Activated CD4-positive, alpha-beta T cell treated with anti-CD3 and anti-CD28 coated beads, Interleukin-2, amount 50 U/mL, for 16 hours (primary cell): ENCODE measurements at places on chromosomes 7 and 10.
A peak's percentile ranks its signal among the peaks of the same experiment; 100 is the strongest.

GRCh38 chr10:124288486-124288885 is 130.2 kb downstream of the OAT start:
- DNase-seq = no peak

DNA sequence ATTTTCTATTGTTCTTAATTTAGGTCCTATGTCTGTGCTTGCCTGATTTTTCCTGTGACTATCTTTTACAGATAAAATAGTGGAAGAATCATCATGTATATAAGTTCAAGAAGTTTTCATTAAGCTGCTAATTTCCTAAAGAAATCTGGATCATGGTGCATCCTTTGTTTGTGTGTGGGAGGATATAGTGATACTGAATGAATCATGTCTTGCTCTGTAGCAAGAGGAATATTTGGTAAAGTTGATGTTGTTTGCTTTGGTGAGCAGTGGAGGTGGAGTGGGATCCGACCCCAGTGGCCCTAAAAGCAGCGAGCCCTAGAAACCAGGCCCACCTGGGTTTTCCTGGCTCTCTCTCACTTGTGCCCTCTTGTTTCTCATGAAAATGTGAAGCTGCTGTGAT is 83.7 kb downstream of the CCNY start:
- DNase-seq = no peak

- DNase-seq = no peak
Observed at GRCh38 chr10:2874963-2875362, 192.4 kb upstream of the PFKP start.

GRCh38 chr7:18574676-18575075 is 79.1 kb downstream of the HDAC9 start:
- DNase-seq = no peak

DNA sequence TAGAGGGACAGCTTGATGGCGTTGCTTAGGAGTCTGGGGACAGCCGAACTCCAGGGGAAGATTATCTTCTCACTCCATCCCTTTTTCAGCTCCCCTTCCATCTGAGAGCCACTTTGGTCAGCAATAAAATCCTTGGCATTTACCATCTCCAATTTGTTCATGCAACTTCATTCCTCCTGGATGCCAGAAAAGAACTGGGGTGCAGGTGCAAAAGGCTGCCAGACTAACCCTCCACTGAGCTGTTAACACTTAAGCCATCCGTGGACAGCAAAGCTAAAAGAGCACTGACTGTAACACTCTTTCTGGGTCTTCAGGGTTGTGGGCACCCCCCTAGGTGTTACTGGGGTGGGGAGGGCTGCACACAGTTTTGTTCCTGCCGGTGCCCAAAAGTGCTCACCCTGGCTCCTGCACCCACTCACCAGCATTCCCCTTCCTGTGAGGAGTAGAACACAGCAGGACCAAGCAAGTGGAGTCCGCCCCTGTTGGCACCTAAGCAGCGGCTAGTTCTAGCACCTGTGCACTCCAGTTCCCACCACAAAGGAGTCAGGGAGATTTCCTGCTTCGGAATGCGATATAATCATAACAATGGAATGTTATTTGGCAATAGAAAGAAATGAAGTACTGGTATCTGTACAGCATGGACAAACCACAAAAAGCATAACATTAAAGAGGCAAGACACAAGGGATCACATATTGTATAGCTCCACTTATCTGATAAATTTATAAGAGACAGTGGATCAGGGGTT is 95.1 kb downstream of the NPY start:
- DNase-seq = no peak

DNA sequence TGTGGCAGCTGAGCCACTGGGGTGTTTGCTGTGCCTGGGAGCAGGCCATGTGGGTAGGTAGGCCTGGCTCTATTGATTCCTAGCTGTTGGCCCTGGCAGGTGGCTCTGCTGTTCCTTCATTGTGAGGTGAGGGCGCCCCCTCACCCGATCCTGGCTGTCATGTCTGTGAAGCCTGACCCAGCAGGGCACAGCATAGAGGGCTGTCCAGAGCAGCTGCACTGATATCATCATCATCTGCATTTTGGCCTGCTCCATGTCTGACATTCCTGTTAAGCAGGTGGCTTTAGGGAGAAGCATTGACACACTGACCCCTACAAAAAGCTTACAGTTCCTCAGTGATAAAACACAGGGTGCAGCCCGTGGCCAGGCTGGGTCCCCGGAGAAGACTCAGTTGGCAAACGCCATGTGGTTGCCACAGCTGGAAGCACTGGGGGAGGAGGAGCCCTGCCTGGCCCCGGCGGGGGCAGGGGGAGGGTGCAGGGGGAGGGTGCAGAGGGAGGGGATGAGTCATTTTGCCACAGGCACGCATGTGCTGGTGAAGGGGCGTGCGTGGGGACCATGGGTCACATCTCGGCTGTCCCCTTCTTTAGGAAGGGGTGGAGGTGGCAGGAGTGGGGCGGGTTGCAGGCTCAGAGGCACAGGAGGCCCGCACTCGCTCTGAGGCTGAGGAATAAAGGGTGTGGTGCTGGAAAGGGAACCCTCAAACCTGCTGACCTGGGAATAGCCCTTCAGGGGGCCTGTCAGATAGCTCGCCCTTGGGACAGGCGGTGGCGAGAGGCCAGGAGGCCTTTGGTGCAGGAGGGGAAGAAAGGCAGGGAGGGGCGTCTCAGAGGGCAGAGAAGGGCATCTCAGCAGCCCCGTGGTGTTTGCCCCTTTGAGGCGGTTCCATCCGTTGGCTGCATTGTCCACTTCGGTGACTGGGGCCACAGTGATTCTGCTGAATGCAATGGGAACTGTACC is 31.6 kb downstream of the IKZF1 start:
- peak; percentile 92 for DNase-seq

DNA sequence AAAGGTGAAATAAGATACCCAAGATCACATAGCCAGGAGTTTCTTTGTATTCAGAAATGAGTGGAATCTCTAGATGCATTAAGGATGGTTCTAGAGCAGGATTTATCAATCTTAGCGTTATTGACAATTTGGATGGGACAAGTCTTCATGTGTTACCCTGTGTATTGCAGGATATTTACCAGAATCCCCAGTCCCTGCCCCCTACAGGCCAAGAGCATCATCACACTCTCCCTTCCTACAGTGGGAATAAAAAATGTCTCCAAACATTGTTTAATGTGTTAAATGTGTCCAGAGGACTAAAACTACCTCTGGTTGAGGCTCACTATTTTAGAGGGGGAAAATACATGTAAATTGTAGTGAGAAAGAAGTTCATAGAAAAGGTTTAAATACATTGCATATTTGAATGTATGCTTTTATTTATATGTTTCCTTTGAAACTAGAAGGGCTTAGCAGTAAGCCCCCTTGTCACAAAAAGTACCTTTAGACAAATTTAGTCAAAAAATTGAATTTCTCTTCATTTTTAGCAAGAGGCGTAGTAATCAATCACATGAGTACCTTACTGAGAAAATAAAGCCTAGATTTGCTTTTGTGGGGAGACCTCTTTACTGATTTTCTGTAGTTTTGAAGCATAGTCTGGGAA is 141.2 kb downstream of the MLLT10 start:
- peak; percentile 35 for DNase-seq

- no peak for DNase-seq
Observed at GRCh38 chr10:124318811-124319210, 99.9 kb downstream of the OAT start.

GRCh38 chr7:1755783-1756625 is 85.9 kb downstream of the ELFN1 start:
- DNase-seq = no peak

DNA sequence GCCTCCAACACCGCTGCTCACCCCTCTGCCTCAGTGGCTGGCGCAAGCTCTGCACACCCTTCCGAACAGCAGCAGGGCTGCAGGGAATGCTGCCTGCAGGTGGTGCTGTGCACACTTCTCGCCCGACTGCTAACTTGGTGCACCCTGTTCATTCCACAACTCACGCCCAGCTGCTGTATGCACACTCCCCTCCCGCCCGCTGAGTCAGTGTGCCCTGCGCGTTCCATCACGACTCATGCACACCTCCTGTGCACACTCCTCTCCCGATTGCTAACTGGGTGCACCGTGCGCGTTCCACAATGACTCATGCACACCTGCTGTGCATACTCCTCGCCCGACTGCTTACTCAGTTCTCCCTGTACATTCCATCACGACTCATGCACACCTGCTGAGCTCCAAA is 21.5 kb downstream of the ADARB2 start:
- peak; percentile 8 for DNase-seq

DNA sequence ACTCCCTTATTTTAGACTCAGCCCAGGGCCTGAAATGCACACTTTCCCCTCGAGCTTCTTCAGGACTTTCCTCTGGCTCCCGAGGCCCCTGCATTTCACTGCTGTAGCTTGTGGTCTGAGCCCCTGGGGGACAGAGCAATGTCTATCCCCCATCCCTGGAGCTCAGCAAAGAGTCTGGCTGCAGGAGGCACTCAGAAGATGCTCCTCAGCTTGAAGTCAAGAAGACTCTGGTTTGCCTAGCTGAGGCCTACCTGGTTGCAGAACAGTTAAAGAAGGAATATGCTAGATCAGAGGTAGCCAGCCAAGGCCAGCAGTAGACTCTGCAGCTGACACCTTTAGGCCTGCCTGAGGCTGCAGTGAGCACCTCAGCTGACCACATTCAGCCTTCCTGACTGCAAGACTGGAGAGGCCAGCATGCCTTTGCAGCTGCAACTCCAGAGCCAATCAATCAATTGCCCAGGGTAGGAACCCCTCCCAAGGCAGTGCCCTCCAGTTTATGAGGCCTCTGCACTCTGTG is 36.9 kb upstream of the IKZF1 start:
- DNase-seq = peak; percentile 49

DNA sequence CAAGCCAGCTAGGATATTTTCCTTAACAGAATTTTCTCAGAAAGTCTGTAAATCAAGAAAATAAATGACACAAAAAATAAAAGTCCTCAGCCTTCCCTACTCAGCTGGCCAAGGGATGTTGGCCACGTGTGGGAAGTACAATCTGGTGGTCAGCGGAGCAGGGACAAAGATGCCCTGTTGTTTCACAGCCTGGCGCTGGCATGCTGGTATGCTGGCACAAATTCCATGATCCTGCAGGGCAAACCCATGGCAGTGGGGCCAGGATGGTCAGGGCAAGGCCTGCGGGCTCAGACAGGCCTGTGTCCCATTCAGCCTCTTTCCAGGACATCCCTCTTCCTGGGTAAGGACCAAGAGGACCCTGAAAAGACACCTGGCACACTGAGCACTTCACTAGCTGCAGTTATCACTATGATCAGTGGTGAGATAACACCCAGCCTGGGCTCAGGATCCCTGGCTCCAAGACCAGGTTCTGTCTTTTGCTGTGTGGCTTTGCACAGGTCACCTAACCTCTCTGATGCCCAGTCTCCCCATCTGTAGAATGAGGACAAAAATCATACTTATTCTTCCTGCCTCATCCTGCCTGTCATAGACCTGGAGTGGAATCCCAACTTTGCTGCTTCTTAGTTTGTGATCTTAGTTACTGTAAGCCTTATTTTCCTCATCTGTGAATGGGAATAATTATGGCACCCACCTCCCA is 10.8 kb upstream of the HSPA12A start:
- DNase-seq = no peak

DNA sequence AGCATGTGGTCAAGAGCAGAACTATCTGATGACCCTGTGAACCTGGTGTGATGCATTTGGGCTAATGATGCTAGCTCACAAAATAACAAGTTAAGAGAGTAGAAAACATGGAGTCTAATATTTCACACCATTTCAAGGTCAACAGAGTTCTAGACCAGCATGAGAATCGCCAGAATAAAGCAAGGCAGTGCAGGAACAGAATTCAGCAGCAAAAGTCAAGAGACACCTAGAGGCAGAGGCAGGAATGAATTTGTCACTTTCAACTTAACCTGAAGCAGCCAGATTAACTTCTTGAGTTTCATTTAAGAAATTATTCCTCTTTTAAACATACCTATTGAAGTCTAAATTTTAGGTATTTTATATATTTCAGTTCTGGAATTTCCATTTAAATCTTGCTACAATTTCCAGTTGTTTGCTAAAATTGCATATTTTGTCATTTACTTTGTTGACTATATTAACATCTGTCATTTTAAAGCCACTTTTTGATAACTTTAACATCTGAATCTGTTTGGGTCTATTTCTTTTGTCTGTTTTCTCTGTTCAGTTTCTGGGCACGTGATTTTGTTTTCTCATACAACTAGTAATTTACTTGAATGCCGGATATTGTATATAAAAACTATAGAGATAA is 44.2 kb upstream of the PRSS58 start:
- peak; percentile 24 for DNase-seq
